ENCODE measurements at places on chromosomes 2 and 18.

- DNase-seq = no peak
These were observed 248.4 kb upstream of the MEIS1 start for GRCh38 chr2:66186537-66186936.

GRCh38 chr2:224198436-224198835, 159.3 kb upstream of the SERPINE2 start:
- DNase-seq = no peak

DNA sequence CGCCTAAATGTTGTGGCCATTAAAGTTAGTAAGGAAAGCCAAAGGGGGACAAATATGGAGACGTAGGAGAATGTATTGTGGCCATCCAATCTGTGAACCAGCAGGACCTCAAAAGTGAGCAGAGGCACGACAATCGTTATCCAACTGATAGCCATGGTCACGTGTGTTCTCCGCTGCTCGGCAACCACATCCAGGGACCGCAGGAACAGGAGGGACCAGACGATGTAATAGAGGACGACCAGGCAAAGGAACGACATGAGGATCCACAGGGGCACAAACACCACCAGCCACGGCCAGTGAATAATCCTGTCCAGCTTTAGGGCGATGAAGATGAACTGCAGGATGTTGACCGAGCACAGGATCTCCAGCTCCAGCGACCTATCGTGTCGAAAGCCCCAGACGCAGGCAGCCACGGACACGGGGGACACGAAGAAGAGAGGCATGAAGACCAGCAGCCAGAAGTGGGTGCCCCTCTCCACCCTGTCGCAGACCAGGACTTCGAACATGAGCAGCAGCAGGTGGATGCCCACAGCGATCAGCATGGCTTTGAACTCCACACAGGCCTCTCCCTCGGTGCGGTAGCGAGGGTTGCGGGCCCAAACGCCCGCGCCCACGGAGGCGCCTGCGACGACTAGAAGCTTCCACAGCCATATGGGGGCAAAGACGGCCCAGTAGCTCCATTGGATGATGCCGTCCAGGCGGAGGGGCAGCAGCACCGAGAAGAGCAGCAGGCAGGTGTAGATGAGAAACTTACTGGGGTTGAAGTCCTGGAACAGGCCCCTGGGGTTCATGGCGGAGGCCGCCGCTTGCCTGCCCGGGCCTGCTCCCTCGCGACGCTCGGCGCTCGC, 790 bp downstream of the TMEM185B start:
- no peak for DNase-seq

GRCh38 chr2:113777371-113777770, 20.9 kb upstream of the SLC35F5 start:
- no peak for DNase-seq

DNA sequence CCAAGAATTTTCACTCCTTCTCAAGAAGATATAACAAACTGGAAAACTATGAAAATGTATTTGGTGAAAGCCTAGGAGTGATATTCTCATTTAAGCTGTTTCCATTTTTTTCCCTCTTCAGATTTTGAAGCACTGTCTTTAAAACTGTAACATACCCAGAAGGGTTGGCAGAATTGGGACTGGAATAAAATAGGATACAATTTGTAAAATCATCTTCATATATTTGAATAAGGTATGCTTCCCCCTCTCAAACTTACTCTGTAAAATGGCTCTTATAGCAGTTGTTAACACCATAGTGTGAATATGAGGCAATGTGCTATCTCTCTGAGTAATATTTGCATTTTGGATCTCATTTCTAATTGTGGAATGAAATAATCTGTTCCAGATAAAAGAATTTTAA, 676.4 kb downstream of the ARHGAP15 start:
- no peak for DNase-seq

- no peak for DNase-seq
These were observed 15.0 kb downstream of the GPR55 start for GRCh38 chr2:230909841-230910545.
